Lower lobe of right lung (tissue), 2 donors: ENCODE measurements at places on chromosomes 13 and 19. TPM values are rescaled to one million over a fixed set of nuclear protein-coding genes. Genes with fewer than 3 reads are reported as not detected.

DNA sequence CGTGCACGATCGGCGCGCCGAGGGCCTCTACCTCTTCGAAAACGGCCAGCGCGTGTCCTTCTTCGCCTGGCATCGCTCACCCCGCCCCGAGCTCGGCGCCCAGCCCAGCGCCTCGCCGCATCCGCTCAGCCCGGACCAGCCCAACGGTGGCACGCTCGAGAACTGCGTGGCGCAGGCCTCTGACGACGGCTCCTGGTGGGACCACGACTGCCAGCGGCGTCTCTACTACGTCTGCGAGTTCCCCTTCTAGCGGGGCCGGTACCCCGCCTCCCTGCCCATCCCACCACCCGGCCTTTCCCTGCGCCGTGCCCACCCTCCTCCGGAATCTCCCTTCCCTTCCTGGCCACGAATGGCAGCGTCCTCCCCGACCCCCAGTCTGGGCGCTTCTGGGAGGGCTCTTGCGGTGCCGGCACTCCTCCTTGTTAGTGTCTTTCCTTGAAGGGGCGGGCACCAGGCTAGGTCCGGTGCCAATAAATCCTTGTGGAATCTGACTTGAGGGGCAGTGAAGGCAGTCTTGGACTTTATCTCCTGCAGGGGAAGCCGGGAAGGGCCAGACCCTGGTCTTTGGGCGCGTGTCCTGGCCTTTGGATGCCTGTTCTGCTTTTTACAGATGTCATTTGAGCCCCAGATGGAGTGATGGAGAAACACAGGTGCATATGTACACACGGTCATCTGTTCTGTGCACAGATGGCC lies 2.2 kb downstream of the CLEC11A start:
- peaks cover 44% of the 10 kb centered on the region for H3K27me3 ChIP-seq
- peak overlapping the region; percentile 67 for H3K4me3 ChIP-seq
- H3K27ac ChIP-seq = peak overlapping the region; percentile 69
- H3K4me1 ChIP-seq = peaks cover 28% of the 10 kb centered on the region

GRCh38 chr13:31435536-31435935 lies 235.8 kb downstream of the B3GLCT start:
- H3K27me3 ChIP-seq = no peaks in the 10 kb centered on the region
- H3K36me3 ChIP-seq = no peaks in the 10 kb centered on the region
- H3K4me3 ChIP-seq = no peak overlapping the region
- no peak overlapping the region for H3K27ac ChIP-seq

DNA sequence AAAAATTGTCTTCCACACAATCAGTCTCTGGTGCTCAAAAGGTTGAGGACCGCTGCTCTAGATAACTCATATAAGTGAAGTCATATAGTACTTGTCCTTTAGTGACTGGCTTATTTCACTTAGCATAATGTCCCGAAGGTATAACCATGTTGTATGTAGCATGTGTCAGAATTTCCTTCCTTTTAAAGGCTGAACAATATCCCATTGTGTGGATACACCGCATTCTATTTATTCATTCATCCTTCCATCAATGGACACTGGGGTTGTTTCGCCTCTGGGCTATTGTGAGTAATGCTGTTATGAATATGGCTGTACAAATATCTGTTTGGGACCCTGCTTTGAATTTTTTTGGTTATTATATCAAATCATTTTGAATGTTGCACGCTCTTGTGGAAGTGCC lies 4.6 kb upstream of the LYPD5 start:
- H3K4me1 ChIP-seq = no peaks in the 10 kb centered on the region
- H3K4me3 ChIP-seq = no peak overlapping the region
- no peak overlapping the region for H3K27ac ChIP-seq
- no peaks in the 10 kb centered on the region for H3K27me3 ChIP-seq
- DNase-seq = no peak

GRCh38 chr19:18438331-18439024 lies 545 bp upstream of the ISYNA1 start:
- H3K4me1 ChIP-seq = peaks cover 37% of the 10 kb centered on the region
- no peak for DNase-seq
- H3K27me3 ChIP-seq = no peaks in the 10 kb centered on the region
- peaks cover 20% of the 10 kb centered on the region for H3K36me3 ChIP-seq
- peak overlapping the region; percentile 64 for H3K4me3 ChIP-seq

DNA sequence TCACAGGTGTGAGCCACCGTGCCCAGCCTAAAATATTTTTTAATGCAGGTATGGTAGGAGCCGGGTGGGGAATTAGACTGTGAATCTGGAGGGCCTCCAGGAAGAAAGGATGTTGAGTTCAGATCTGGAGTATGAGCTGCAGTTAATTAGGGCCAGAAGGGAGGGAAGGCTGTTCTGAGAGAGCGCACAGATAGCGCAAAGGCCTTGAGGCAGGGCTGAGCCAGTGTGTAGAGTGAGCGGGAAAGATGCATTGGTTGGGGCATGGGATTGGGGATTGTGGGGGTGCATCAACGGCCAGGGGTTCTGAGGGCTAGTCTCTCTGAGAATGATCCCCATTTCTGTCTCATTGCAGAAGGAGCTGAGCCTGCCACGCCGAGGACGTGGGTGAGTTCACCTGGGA lies 9.7 kb downstream of the MAST3 start:
- no peaks in the 10 kb centered on the region for H3K27me3 ChIP-seq
- no peak overlapping the region for H3K27ac ChIP-seq
- H3K4me1 ChIP-seq = peaks cover 47% of the 10 kb centered on the region
- no peak for DNase-seq
- H3K36me3 ChIP-seq = no peaks in the 10 kb centered on the region

DNA sequence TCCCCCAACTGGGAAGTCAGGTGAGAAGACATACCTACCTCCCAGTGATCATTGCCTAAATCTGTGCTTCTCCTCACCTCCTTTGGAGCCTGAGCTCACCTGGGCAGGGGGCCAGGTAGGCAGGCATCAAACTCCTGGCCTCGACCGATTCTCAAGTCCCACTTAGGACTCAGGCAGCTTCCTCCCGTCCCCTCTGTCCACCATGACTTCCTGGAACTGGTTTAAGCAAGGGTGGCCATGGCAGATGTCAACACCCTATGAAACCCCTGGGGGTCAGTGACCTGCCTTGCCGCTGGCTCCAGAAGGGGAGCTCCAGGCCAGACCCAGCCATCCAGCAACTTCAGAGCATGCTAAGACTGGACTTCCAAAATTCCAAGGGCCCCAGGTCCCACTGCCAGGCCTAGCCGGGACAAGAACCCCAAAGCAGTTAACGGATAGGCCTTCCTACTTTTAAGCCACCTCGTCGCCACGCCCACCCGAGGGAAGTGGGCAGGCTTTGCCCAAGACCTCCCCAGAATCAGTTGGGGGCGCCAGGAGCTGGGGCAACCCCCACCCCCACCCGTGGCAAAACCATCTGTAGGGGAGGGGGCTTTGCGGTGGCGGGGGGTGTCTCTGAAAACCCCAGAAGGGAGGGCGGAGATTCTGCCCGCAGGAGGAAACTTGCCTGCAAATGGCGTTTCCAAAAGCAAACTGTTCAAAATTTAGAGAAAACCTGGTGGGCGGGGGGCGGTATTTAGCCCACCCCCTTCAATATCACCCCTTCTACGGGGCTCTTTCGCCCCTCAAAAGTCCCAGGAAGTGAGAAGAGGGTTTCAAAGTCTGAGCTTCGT lies 657 bp downstream of the PLIN3 start:
- peak overlapping the region; percentile 85 for H3K4me3 ChIP-seq
- H3K36me3 ChIP-seq = peaks cover 9% of the 10 kb centered on the region
- peaks cover 19% of the 10 kb centered on the region for H3K4me1 ChIP-seq
- H3K27ac ChIP-seq = peak overlapping the region; percentile 88
- peak; percentile 84 for DNase-seq
- no peaks in the 10 kb centered on the region for H3K27me3 ChIP-seq

GRCh38 chr13:44912278-44913016 lies 76.8 kb downstream of the NUFIP1 start:
- no peaks in the 10 kb centered on the region for H3K36me3 ChIP-seq
- H3K4me3 ChIP-seq = no peak overlapping the region

DNA sequence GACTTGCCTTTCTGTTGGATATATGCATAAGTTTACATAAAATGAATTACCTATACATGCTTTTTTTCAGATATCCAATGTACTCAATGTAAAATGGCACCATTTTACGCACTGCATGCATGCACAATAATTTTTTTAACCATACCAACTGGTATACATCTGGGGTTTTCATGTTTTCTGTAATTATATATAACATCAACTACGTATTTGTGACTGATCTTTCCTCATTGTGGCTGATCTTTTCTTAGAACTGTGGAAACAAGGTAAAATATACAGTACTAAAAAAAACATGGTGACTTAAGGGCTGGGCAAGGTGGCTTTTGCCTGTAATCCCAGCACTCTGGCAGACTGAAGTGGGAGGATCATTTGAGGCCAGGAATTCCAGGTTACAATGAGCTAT lies 18.5 kb downstream of the PSPC1 start:
- H3K27me3 ChIP-seq = no peaks in the 10 kb centered on the region
- H3K36me3 ChIP-seq = peaks cover 37% of the 10 kb centered on the region
- no peak for DNase-seq
- H3K4me1 ChIP-seq = no peaks in the 10 kb centered on the region

GRCh38 chr19:13092606-13093235 lies 9.9 kb downstream of the LYL1 start:
- DNase-seq = no peak
- no peak overlapping the region for H3K4me3 ChIP-seq
- peaks cover 39% of the 10 kb centered on the region for H3K36me3 ChIP-seq
- H3K27me3 ChIP-seq = no peaks in the 10 kb centered on the region
- peaks cover 71% of the 10 kb centered on the region for H3K4me1 ChIP-seq

DNA sequence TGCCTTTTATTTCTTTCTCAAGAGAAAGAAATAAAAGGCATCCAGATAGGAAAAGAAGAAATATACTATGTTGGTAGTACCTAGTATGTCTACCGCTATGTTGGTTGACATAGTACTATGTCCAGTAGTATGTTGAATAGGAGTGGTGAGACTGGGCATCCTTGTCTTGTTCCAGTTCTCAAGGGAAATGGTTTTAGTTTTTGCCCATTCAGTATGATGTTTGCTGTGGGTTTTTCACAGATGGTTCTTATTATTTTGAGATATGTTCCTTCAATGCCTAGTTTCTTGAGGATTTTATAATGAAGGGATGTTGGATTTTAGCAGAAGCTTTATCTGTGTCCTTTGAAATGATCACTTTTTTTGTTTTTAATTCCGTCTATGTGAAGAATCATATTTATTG lies 53.0 kb upstream of the CSNK1A1L start:
- DNase-seq = no peak
- no peak overlapping the region for H3K4me3 ChIP-seq
- no peaks in the 10 kb centered on the region for H3K36me3 ChIP-seq

DNA sequence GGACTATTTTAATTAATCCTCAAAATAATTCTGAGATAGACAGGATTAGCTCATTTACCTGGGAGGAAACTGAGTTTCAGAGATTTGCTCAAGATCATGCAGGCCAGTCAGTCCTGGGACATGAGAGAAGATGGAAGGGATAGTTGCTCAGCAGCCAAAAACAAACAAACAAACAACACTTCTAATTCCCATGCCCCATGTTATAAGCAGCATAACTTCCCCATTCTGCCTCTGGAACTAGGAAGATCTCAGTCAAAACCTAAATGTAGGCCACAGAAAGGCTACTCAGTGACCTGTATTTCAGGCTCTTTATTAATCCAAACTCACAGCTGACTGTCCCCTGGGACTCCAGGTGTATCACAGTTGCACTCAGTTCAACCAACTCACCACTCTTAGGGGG lies 489.2 kb upstream of the NBEA start:
- no peaks in the 10 kb centered on the region for H3K36me3 ChIP-seq
- DNase-seq = no peak
- H3K4me1 ChIP-seq = no peaks in the 10 kb centered on the region
- no peak overlapping the region for H3K4me3 ChIP-seq

DNA sequence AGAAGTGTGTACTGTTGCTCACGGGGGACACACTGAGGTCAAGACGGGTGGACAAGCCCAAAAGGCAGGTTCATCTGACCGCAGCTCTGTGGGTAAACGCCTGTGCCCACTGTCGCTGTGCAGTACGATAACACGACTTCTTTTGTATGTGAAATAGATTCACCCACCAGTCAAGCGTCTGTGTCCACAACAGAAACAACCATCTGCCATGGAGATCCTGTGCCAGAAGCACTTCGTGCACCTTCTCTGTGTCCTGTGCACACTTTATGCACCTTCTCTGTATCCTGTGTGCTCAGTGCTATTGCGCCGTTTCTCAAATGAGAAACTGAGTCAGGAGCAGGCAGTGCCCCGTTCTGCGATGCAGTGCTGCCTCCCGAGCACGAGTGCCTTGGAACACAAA lies 138.9 kb downstream of the ATP11A start:
- no peak overlapping the region for H3K4me3 ChIP-seq
- H3K27me3 ChIP-seq = no peaks in the 10 kb centered on the region
- H3K27ac ChIP-seq = no peak overlapping the region
- no peak for DNase-seq

GRCh38 chr13:25973576-25973975 lies 78.2 kb downstream of the SHISA2 start:
- no peaks in the 10 kb centered on the region for H3K36me3 ChIP-seq
- H3K27me3 ChIP-seq = peaks cover 6% of the 10 kb centered on the region
- H3K4me1 ChIP-seq = no peaks in the 10 kb centered on the region
- no peak overlapping the region for H3K4me3 ChIP-seq
- no peak for DNase-seq

- DNase-seq = no peak
- peaks cover 5% of the 10 kb centered on the region for H3K4me1 ChIP-seq
- peaks cover 83% of the 10 kb centered on the region for H3K36me3 ChIP-seq
- no peak overlapping the region for H3K4me3 ChIP-seq
- no peaks in the 10 kb centered on the region for H3K27me3 ChIP-seq
Measured at GRCh38 chr19:49786376-49786820, 19.6 kb downstream of the AP2A1 start.

DNA sequence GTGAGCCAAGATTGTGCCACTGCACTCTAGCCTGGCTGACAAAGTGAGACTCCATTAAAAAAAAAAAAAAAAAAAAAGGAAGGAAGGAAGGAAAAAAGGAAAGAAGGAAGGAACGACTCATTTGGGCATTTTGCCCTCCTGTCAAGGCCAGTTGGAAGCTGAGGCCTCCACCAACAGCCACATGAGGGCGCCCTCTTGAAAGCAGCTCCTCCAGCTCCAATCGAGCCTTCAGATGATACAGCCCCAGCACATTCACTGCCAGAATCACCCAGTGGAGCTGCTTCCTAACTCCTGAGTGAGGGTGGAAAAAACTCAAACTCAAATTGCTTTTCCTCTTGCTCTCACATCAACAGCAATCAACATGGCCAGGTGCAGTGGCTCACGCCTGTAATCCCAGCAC lies 40.9 kb downstream of the GNG7 start:
- no peak for DNase-seq
- H3K27me3 ChIP-seq = no peaks in the 10 kb centered on the region
- no peaks in the 10 kb centered on the region for H3K4me1 ChIP-seq
- H3K27ac ChIP-seq = no peak overlapping the region
- H3K36me3 ChIP-seq = no peaks in the 10 kb centered on the region

DNA sequence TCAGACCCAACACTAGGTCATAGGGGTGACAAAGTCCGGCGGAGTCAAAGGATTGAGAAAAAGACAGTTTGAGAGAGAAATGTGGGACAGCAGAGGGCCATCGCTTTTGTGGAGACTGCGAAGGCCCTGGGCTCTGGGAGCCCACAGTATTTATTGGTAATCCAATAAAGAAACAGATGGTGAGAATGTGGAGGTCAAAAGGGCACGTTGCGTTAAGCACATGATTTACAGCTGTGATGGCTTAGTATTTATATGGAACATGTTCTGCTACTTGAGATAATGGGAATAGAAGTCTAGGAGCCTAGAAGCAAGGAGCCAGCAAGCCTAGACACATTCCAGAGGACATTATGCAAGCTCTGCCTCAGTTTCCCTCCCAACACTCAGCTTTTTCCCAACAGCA lies 2521.1 kb downstream of the PCDH9 start:
- no peaks in the 10 kb centered on the region for H3K27me3 ChIP-seq
- H3K36me3 ChIP-seq = no peaks in the 10 kb centered on the region
- no peaks in the 10 kb centered on the region for H3K4me1 ChIP-seq

ZNF492 gene
- total RNA-seq = 0.24 TPM

CEP89 gene
- 19.8 TPM for total RNA-seq

LHB gene
- total RNA-seq = not detected

FUZ gene
- total RNA-seq = 24.0 TPM

TSKS gene
- total RNA-seq = 1.2 TPM

RSPH6A gene
- 0.21 TPM for total RNA-seq

SEMA6B gene
- total RNA-seq = 11.3 TPM
